CD4-positive, alpha-beta T cell treated with Interleukin-2 at 100 ng/mL for 4 hours (primary cell): ENCODE measurements at places on chromosomes 7 and 10.

DNA sequence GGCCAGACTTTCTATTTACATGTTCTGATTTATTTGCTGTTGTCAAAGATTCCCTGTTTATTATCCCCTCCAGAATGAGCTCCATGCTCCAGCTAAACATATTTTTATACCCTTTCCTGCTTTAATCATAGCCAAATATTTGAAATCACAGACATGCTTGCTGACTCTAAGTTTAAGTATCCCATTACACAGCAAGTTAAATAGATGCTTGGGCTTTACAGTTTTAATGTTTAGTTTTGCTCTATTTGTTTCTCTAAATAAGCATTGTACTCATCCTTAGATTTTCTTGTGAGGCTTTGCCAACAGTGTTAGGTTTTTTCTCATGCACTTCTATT lies 196.8 kb downstream of the TAX1BP1 start:
- no peak for DNase-seq

DNA sequence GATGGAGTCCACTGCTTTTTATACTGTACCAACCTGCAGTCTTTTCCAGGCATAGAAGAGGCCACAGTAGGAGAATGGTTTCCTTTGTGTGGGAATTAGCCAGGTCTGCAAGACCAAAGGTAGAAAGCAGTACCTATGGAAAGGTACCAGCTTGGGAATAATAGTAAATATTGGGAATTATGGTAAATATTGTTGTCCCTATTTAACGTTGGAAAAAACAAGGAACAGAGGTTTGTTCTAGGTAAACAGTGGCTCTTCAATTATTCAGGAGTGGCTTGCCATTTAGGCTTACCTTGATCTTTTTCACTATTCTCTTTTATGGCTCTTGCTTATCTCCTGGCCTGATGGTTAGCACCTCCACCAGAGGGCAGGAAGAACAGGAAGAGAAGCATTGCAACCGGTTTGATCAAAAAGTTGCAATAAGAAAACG lies 43.9 kb upstream of the GSAP start:
- no peak for DNase-seq

- peak; percentile 20 for DNase-seq
These were observed 13.0 kb downstream of the AKAP9 start for GRCh38 chr7:91953618-91954017.

DNA sequence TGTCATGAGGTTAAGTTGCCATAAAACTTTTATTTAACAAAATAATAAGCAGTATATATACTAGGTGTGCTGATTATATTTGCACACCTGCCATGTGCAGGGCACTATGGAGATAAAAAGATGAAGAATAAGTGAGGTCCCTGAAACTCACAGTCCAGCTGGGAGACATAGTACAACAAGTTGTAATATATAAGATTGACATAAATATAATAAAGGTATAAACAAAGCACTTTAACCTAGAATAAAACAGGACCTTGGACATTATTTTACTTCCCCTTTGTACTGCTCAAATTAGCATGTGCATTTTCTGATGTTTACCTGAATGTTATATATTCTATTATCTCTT lies 6.2 kb downstream of the STK17A start:
- no peak for DNase-seq

DNA sequence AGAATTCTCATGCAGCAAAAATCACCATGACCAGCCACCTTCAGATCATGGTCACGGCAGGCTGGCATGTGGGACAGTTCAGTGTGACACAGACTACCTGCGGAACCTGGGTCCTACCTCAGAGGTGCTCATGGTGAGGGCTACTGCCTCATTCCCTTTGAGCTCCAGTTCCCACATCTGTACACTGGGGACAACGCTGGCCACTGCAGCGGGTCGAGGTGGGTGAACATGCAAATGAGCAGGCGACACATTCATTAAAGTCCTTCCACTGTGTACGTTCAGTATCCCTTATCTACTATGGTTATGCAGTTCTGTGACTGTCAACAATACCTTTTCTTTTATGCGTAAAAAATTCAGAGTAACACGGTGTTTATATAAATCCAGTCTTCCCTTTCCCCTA lies 218.7 kb upstream of the AOAH start:
- DNase-seq, result no peak
